ENCODE measurements at places on chromosomes 7 and 10. TPM values are rescaled to one million over a fixed set of nuclear protein-coding genes. Genes with fewer than 3 reads are reported as not detected.

GRCh38 chr7:68107261-68107660 is 1110.6 kb downstream of the TYW1 start:
- no peaks in the 10 kb centered on the region for H3K27me3 ChIP-seq
- no peak overlapping the region for H3K27ac ChIP-seq
- H3K4me3 ChIP-seq = no peak overlapping the region
- peak; percentile 58 for DNase-seq
- no peaks in the 10 kb centered on the region for H3K4me1 ChIP-seq

GRCh38 chr10:13839430-13839990 is 252.7 kb downstream of the PRPF18 start:
- H3K27ac ChIP-seq = no peak overlapping the region
- H3K4me1 ChIP-seq = peaks cover 23% of the 10 kb centered on the region
- H3K4me3 ChIP-seq = no peak overlapping the region
- peaks cover under 1% of the 10 kb centered on the region for H3K36me3 ChIP-seq
- no peaks in the 10 kb centered on the region for H3K27me3 ChIP-seq
- peak; percentile 65 for DNase-seq

DNA sequence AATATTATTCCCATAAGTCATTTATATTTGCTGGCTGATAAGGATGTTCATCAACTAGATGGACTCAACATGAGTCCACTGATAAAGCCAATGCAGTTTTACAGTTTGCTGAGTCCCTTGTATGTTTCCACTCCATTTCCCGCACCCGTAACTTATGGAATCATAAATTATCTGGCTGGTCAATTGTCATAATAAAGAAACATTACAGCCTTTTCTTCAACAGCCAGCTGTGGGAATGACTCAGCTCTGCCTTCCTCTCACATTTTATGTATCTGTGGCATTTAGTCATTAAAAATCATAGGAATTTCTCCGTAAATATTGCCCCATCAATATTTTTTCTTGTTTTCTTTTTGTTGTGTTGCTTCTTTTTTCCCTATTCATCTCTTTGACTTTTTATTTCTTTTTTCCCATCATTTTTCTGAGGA is 22.3 kb upstream of the TMEM26 start:
- no peak overlapping the region for H3K4me3 ChIP-seq
- no peaks in the 10 kb centered on the region for H3K36me3 ChIP-seq
- no peak for DNase-seq
- no peak overlapping the region for H3K27ac ChIP-seq

DNA sequence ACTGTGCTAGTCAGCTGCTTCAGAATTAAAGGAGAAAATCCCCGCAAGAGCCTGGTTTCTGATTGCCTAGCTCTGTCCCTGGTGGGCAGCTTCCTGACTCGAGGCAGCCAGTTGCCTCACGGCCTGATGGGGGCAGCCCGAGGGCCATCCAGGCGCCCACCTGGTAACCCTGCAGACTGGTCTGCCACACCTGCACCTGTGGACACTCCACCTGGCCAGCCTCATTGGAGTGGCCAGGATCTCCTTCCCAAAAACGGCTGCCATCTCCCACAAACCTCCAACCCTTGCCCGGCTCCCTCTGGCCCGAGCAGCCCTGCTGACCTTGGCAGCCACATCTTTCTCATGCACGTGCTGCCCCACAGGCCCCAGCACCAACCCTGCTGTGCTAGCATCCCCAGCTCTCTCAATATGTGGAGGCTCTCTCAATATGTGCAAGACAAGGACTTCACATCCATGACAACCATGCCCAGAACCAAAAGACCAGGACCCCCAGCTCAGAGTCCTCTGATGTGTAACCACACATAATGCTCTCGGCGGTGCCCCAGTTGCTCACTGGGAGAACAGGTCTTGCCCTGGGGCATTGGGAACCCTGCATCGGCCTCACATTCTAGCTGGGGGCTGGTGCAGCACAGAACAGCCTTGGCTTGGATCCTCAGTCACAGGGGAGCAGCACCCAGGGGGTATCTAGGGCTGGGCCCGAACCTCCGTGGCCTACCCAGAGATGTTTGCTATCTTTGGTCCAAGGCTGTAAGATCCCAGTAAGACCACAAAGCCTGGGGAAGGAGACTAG is 14.6 kb downstream of the DRGX start:
- H3K4me3 ChIP-seq = no peak overlapping the region
- H3K27ac ChIP-seq = no peak overlapping the region
- DNase-seq = no peak
- peaks cover 19% of the 10 kb centered on the region for H3K27me3 ChIP-seq
- no peaks in the 10 kb centered on the region for H3K4me1 ChIP-seq

DNA sequence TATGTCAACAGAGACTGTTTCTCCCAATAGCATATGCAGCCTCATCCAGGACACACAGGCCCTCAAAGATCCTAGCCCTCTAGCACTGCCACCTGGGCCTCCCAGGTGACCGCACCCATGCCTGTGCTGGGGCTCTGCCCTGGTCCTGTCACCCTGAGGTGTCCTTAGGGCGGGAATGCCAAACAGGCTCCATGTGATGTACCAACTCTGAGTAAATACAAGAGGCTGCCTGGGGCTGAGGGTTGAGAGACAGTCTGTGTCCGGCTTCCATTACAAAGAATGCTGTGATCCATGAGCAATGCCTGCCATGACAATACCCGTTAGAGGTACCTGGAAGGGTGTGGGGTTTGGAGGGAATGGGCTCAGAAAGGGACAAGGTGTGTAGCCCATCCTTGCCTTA is 83.0 kb upstream of the KAT6B start:
- H3K36me3 ChIP-seq = no peaks in the 10 kb centered on the region
- no peak overlapping the region for H3K27ac ChIP-seq
- H3K4me1 ChIP-seq = no peaks in the 10 kb centered on the region
- no peak overlapping the region for H3K4me3 ChIP-seq
- DNase-seq = no peak

GRCh38 chr7:44693641-44694313 is 54.9 kb upstream of the ZMIZ2 start:
- DNase-seq = no peak
- no peak overlapping the region for H3K4me3 ChIP-seq
- no peaks in the 10 kb centered on the region for H3K27me3 ChIP-seq
- no peak overlapping the region for H3K27ac ChIP-seq
- H3K36me3 ChIP-seq = peaks cover 68% of the 10 kb centered on the region

The LGI1 gene
- 24.1 TPM for polyA plus RNA-seq

GRCh38 chr7:100490483-100491191 is 6.9 kb downstream of the NYAP1 start:
- no peak for DNase-seq
- peaks cover 25% of the 10 kb centered on the region for H3K4me1 ChIP-seq
- peaks cover 7% of the 10 kb centered on the region for H3K36me3 ChIP-seq
- H3K4me3 ChIP-seq = no peak overlapping the region
- no peak overlapping the region for H3K27ac ChIP-seq

The STEAP2 gene
- 2.6 TPM for polyA plus RNA-seq

GRCh38 chr10:101011517-101012423 is 12.2 kb downstream of the LZTS2 start:
- peaks cover 48% of the 10 kb centered on the region for H3K4me1 ChIP-seq
- peaks cover 5% of the 10 kb centered on the region for H3K27me3 ChIP-seq
- no peak overlapping the region for H3K4me3 ChIP-seq
- no peak overlapping the region for H3K27ac ChIP-seq
- no peak for DNase-seq

The SLC18A2 gene
- polyA plus RNA-seq = 0.36 TPM

The EVX1 gene
- polyA plus RNA-seq = not detected

DNA sequence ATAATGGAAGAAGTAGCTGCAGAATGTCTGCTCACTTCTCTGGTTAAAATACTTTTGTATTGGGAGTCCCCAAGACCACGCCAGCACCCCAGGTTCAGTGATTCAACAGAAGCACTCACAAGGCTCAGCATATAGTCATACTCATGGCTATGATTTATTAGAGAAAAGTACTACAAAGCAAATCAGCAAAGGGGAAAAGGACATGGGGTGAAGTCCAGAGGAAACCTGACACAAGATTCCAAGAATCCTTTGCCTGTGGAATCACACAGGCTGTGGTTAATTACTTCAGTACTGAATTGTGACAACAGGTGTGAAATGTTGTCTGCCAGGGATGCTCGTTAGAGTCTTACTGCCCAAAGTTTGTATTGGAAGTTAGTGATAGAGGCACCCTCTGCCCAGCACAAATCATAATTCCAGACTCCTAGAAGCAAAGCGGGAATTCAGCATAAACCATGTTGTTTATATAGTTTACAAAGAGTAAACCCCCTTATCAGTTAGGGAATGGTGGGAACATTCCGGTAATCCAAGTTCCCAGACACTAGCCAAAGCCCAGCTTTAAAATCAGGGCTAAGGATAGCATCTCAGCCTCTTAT is 79.4 kb downstream of the HYCC1 start:
- H3K4me3 ChIP-seq = no peak overlapping the region
- H3K36me3 ChIP-seq = no peaks in the 10 kb centered on the region
- peak; percentile 39 for DNase-seq
- H3K4me1 ChIP-seq = peaks cover 9% of the 10 kb centered on the region
- H3K27ac ChIP-seq = no peak overlapping the region
- no peaks in the 10 kb centered on the region for H3K27me3 ChIP-seq

- no peak overlapping the region for H3K4me3 ChIP-seq
- no peak for DNase-seq
- no peak overlapping the region for H3K27ac ChIP-seq
- no peaks in the 10 kb centered on the region for H3K4me1 ChIP-seq
- no peaks in the 10 kb centered on the region for H3K27me3 ChIP-seq
Observed at GRCh38 chr10:109393425-109393824, 529.9 kb downstream of the XPNPEP1 start.

GRCh38 chr7:29613100-29613499 is 49.5 kb downstream of the PRR15 start:
- H3K27ac ChIP-seq = no peak overlapping the region
- H3K4me1 ChIP-seq = peaks cover 5% of the 10 kb centered on the region
- H3K4me3 ChIP-seq = no peak overlapping the region
- no peaks in the 10 kb centered on the region for H3K27me3 ChIP-seq
- no peaks in the 10 kb centered on the region for H3K36me3 ChIP-seq

DNA sequence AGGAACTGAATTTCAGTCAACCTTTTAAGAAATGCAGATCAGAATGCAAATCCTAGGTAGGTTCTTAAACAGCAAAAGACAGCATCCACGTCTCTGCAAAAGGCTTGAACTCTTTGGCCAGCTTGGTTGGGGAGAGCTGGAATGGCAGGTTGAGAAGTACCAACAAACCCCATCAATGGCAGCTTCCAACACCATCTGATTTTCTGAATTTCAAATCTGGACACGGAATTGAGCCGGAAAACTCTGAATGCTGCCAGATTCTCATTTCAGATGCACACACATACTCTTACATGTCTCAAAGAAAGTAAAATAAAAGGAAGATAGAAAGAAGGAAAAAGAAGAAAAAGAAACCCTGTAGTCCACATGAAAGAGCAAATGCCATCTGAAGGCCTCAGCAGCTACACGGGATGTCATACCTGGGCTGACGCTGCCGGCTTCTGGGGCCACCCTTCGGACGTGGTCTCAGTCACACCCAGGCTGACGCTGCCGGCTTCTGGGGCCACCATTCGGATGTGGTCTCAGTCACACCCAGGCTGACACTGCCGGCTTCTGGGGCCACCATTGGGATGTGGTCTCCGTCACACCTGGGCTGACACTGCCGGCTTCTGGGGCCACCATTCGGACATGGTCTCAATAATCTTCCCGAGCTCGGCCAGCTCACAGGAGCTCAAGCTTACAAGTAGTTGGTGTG is 165.3 kb downstream of the PTPRN2 start:
- DNase-seq = no peak
- H3K4me1 ChIP-seq = no peaks in the 10 kb centered on the region
- H3K36me3 ChIP-seq = no peaks in the 10 kb centered on the region
- no peak overlapping the region for H3K4me3 ChIP-seq

The NEURL1 gene
- 30.3 TPM for polyA plus RNA-seq

The SMKR1 gene
- not detected for polyA plus RNA-seq

The HMX2 gene
- not detected for polyA plus RNA-seq

GRCh38 chr7:26995666-26996065 is 100.1 kb downstream of the HOXA1 start:
- H3K27ac ChIP-seq = no peak overlapping the region
- no peaks in the 10 kb centered on the region for H3K36me3 ChIP-seq
- H3K27me3 ChIP-seq = no peaks in the 10 kb centered on the region

GRCh38 chr10:114367351-114368056 is 36.8 kb downstream of the AFAP1L2 start:
- H3K36me3 ChIP-seq = peaks cover 7% of the 10 kb centered on the region
- H3K4me3 ChIP-seq = no peak overlapping the region
- H3K27me3 ChIP-seq = no peaks in the 10 kb centered on the region

GRCh38 chr7:74405191-74405898 is 48.4 kb upstream of the GTF2IRD1 start:
- no peaks in the 10 kb centered on the region for H3K27me3 ChIP-seq
- no peak overlapping the region for H3K4me3 ChIP-seq
- DNase-seq = no peak
- no peak overlapping the region for H3K27ac ChIP-seq
- H3K36me3 ChIP-seq = peaks cover 43% of the 10 kb centered on the region

GRCh38 chr7:139284252-139284896 is 53.3 kb downstream of the UBN2 start:
- H3K4me3 ChIP-seq = no peak overlapping the region
- H3K27me3 ChIP-seq = no peaks in the 10 kb centered on the region
- H3K27ac ChIP-seq = no peak overlapping the region
- DNase-seq = no peak
- peaks cover 20% of the 10 kb centered on the region for H3K36me3 ChIP-seq
- H3K4me1 ChIP-seq = no peaks in the 10 kb centered on the region

DNA sequence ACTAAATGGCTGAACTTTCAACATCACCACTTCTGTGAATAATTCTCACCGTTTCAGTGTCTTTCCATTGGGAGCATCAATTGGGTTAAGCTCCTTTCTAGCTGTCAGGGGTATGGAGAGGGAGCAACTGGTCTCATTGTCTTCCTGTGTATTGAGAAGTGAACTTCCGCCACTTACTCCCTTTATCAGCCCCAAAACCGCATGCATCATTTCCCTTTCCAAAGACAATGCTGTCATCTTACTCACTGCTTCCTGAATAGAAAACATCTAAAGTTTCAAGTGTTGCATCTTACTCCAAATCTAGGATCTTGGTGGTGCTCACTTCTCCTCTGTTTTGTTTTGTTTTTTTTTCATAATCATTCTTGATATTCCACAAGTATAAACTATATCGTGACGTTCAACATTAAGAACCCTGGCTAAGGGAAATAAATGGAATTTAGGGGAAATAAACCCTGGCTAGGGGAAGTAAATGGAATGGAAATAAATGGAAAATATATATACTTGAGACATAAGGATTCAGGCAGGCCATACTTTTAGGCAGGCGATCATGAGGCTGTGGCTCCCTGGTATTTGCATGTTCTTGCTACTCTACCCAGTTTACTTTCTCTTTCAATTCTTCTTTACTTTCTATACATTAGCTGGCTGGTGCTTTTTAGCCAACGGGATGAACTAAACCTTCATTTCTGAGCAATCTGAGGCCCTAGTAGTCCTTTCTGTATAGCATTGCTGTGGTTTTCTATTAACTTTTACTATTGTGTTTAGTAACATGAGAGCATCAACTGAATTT is 371.9 kb downstream of the BMPER start:
- H3K4me1 ChIP-seq = no peaks in the 10 kb centered on the region
- H3K4me3 ChIP-seq = no peak overlapping the region

DNA sequence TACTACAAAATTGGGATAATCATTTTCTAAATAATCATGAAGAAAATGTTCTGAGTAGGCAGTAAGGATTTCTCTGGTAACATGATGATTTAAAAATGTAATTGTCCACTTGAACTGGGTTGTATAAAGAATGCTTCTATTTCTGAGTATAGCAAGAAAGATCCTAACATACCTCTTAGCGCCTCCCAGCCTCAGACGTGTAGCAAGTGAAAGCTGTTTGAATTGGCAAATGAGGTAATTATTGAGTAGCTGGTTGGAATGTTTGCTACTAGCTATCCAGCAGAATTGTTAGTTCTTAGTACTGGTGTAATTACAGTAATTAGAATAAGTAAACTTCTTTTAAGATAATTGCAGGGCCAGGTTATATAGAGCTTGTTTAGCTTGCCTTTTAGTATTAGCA is 47.9 kb downstream of the SEPTIN7 start:
- no peak for DNase-seq
- H3K27ac ChIP-seq = no peak overlapping the region

The CALN1 gene
- 1.4 TPM for polyA plus RNA-seq

The EN2 gene
- polyA plus RNA-seq = 0.79 TPM

The GPR15LG gene
- polyA plus RNA-seq = not detected
